AG08396 (cell line): ENCODE measurements at places on chromosomes 12 and 14.

- peak; percentile 56 for DNase-seq
Observed at GRCh38 chr14:34872822-34873588, 2.2 kb downstream of the BAZ1A start.

DNA sequence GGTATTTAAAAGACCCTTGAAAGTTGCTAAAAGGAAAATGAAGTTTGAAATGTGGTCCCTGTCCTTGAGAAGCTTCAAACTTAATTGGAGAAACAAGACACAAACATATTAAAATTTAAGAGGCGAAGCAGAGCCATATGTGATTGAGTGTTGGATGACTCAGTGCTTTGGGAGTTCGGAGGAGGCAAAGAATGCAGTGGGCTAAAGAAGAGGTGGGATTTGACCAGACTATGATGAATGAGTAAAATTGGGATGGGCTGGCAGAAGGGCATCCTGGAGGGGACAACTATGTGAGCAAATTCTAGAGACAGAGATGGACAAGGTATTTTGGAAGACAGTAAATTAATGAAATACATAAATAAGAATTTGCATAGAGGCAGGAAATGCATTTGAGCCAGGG, 358.6 kb downstream of the EGLN3 start:
- DNase-seq = no peak

DNA sequence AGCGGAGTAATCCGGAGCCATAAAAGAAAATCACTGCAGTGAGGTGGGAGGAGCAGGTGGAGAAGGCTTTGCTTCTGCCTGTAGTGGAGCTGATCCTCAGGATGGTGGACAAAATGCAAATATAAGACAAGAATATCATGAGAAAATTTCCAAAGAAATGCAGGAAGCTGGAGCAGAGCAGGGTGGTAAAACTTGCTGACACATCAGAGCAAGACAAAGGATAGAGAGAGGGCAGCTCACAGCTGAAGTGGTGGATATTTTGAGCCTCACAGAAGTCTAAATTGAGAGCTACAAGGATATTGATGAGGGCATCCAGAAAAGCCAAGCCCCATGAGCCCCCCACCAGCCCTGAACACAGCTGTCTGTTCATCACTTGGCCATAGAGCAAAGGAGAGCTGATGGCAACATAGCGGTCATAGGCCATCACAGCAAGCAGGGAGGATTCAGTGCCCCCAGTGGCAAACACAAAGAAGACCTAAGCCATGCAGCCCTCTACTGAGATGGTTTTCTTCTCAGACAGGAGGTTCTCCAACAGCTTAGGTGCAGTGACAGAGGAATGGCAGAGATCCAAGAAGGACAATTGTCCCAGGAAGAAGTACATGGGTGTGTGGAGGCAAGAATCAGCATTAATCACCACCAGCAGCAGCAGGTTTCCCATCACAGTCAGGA, 30.0 kb upstream of the ANP32D start:
- no peak for DNase-seq

DNA sequence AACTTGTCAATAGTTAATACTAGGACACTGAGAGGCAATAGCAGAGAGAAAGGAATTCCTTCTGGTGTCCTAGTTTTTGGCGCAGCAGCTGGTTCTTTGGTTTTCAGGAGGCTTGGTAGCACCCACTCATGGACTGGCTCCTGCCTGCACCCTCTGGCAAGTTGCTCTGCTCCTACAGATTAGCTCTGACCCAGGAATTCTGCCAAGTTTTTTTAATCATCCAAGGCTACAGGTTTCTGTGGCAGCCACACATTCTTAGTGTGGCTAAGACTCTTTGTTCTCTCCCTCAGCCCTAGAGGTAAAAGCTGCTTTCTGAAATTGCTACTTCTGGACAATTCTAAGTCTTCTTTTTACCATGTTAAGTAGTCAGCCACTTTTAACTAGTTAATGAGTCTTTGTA, 72.0 kb upstream of the FKBP4 start:
- no peak for DNase-seq

- DNase-seq = no peak
Observed at GRCh38 chr14:51369814-51370213, 129.8 kb downstream of the TMX1 start.

GRCh38 chr12:124713041-124713435, 145.6 kb upstream of the NCOR2 start:
- DNase-seq = no peak

DNA sequence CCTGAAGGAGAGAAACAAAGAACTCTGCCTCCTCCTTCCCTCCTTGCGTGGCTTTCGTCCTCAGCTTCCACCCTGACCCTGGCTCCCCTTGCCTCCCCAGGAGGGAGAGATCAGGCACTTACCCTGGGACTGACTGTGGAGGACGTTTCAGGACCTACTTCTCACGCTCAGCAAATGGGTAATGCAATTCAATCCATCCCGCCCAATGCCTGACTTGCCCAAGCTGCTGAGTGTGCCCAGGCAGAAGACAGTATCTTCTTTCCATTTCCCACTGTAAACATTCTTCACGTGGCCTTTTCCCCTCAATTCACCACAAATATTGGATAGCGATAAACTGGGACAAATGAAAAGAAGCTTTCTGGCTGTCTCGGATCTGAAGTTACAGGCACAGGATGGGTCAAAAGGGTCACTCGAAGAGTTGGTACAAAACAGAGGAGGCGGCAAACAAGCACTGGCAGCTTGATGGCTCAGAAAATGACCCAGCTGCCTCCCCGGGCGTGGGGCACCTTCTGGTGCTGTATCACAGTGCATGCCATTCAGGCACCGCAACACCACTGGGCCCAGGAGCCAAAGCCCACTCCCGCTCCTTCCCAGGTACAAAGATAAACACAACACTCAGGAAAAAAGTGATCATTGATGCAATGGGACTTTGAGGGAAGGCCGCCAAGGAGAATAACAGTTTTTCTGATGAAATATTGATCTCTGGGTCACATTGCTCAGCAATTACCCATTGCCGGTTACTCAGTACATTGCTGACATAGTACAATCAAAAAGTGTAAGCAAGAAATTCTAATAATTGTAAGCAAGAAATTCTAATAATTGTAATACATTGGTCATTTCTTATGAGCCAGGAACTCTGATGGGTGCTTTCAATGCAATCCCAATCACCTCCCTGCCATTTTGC, 65.8 kb downstream of the TRIM9 start:
- no peak for DNase-seq
